NCI-H446 (cell line): ENCODE measurements at places on chromosomes 4 and X.

DNA sequence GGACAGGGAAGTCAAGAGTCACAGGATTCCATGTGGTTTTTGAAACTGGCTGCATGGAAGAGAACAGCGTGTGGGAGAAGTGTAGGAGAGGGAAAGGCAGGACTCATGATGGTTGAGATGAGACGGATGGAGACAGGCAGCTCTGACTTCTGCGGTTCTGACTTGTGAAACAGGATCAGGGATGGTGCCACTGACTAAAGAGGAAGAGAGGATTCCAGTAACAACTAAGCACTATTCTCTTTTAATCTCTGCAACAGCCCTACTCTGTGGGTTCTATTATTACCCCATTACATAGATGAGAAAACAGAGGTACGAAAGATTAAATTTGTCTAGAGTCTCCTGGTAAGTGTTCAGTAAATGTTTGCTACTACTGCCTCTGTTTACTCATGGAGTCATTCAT is 156.3 kb downstream of the CBR4 start:
- no peak for DNase-seq

DNA sequence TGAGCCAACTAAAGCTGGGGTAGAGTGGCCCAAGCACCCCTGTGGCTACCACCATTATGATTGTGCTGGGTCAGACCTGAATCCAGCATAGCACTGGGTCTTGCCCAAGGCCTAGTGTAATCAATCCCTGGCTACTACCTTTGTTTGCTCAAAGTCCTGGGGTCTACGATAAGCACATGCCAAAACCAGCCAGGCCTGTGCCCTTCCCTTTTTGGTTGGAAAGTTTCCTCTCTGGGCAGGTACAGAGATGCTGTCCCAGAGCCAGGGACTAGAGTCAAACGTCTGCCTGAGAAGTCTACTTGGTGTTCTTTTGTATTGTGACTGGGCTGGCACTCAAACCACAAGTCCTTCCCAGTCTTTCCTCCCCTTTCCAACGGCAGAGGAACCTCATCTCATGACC is 371.5 kb upstream of the MAGEC2 start:
- no peak for DNase-seq

DNA sequence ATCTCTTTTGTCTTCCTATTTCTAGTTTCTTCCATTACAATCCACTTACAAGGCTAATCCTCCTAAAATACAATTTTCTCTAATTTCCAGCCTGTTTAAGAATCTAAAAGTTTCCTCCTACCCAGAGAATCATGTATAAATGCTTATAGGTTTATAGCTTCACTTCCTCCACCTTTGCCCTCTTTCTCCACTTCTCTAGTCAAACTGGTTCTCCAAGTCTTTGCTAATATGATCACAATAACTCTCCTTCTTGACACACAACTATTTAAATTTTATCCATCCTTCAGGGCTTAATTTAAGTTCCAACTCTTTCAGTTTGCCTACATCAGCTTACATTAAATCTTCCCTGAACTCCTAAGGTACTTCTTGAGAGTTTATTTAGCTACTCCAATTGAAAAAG is 69.2 kb downstream of the RPS6KA6 start:
- no peak for DNase-seq

DNA sequence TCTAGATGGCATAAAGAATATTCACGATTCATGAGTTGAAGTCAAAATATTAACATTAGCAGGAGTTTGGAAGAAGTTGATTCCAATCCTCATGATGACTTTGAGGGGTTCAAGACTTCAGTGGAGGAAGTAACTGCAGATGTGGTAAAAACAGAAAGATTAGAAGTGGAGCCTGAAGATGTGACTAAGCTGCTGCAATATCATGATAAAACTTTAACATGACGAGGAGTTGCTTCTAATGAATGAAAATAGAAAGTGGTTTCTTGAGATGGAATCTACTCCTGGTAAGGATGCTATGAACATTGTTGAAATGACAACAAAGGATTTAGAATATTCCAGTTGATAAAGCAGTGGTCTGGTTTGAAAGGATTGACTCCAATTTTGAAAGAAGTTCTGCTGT is 70.1 kb upstream of the TMLHE start:
- DNase-seq, result no peak

GRCh38 chrX:46642145-46642544 is 68.6 kb downstream of the CHST7 start:
- DNase-seq, result no peak

GRCh38 chr4:63528256-63528991 is 880.8 kb downstream of the TECRL start:
- peak; percentile 55 for DNase-seq
